ENCODE measurements at places on chromosomes 16 and 17. TPM values are rescaled to one million over a fixed set of nuclear protein-coding genes. Genes with fewer than 3 reads are reported as not detected.

HCRT gene
- total RNA-seq: not detected

SLC52A1 gene
- 0.58 TPM for total RNA-seq

IL32 gene
- total RNA-seq: 18.1 TPM

DNAI2 gene
- not detected for total RNA-seq

PAGR1 gene
- 14.1 TPM for total RNA-seq

JPT1 gene
- 49.8 TPM for total RNA-seq

PRR35 gene
- not detected for total RNA-seq

ATP1B2 gene
- total RNA-seq: 4.9 TPM

SEC14L1 gene
- total RNA-seq: 50.9 TPM

PPL gene
- 10.1 TPM for total RNA-seq

GRCh38 chr17:60679287-60679686 lies 1.6 kb downstream of the BCAS3 start:
- no peak for DNase-seq

DNA sequence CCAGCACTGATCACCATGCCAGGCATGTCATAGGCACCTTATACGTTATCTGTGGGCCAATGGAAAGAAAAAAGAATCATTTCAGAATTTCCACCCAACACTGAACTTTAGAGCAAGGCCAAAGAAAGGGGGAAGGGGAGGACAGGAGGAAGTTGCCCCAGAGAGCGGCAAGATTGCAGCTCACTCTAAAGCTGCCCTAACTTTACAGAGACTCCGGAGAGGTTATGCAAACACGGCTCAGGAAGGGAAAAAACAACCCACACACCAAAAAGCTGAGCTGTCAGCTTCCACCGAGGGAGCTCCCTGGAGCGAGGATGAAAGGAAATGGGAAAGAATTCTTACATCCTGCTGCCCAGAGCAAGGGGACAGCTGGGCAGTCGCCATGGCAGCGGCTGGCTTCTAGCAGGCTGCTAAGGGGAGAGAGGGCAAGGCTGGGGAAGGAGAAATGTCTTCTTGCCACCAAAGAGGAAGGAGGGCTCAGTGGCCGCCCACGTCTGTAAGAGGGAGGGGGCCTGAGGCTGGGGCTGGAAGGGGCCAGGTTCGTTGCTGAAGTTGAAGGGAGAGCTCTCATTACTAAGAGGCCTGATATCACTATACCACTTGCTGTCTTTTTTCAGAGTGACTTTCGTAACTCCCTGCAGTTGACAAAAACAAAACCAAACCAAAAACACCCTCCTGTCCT lies 18.2 kb downstream of the COTL1 start:
- no peak for DNase-seq

GRCh38 chr16:72241008-72241407 lies 69.1 kb upstream of the PMFBP1 start:
- no peak for DNase-seq

GRCh38 chr16:85715169-85716021 lies 26.6 kb upstream of the GINS2 start:
- no peak for DNase-seq

DNA sequence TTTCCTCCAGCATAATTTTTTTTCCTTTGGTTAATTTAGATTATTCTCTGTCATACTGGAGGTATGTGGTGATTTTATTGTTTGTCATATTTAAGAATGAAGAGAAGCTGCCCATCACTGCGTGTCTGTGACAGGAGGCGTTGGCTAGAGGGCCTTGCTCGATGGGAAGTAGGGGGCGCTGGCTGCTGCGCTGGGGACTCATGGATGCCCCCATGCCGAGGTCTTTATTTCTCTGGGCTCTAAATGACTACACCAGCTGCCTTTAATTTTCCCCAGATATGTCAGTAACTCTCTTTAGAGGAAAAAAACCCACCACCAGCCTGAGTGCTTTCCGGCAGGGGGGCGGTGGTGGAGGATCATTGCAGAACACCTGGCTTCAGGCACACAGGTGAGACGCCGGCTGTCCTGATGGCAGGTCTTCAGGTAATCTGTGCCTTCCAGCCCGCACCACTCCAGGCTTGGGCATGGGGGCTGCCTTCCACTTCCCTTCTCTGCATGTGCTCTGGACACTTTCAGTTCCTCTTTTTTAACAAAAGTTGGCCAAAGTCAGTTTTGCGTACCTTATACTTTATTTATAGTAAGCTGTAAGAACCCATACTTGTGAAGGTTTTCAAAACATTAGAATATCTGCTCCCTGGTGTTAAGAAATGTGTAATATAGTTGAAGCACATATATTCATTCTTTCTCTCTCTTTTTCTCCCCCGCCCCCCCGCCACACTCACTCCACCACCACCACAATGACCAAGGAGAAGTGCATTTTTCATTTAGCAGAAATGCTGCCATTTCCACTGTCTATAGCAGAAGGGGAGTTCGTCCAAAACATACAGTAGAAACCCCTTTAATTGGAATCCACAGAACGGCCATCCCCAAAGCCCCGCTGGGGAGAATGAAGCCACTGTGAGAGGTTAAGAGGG lies 192.7 kb downstream of the RPTOR start:
- no peak for DNase-seq

GRCh38 chr17:1043601-1044251 lies 46.8 kb downstream of the TIMM22 start:
- no peak for DNase-seq

- no peak for DNase-seq
These were observed 30.4 kb downstream of the SOCS3 start for GRCh38 chr17:78329263-78330059.

GRCh38 chr16:683396-684070 lies 601 bp downstream of the JMJD8 start:
- no peak for DNase-seq

GRCh38 chr17:45818041-45818440 lies 26.6 kb upstream of the SPPL2C start:
- no peak for DNase-seq

GRCh38 chr16:60061396-60061795 lies 1327.3 kb upstream of the GOT2 start:
- no peak for DNase-seq

GRCh38 chr17:2125013-2125535 lies 70.2 kb downstream of the HIC1 start:
- no peak for DNase-seq

DNA sequence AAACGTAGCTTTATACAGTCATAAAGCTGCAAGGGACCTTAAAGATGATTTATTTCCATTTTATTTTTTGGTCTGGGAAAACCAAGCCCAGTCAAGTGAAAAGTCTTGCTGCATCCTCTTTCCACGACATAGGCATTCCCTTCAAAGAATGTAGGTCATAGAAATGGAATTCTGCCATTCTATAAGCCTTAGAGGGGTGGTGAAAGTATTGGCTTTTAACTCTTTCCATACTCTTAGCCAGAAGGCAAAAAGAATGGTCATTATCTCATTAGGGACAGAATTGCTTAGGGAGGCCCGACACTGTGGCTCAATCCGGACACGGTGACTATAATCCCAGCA lies 7.9 kb upstream of the MSL1 start:
- DNase-seq: no peak

- DNase-seq: no peak
These were observed 580.8 kb upstream of the EEF2KMT start for GRCh38 chr16:5678371-5678770.

DNA sequence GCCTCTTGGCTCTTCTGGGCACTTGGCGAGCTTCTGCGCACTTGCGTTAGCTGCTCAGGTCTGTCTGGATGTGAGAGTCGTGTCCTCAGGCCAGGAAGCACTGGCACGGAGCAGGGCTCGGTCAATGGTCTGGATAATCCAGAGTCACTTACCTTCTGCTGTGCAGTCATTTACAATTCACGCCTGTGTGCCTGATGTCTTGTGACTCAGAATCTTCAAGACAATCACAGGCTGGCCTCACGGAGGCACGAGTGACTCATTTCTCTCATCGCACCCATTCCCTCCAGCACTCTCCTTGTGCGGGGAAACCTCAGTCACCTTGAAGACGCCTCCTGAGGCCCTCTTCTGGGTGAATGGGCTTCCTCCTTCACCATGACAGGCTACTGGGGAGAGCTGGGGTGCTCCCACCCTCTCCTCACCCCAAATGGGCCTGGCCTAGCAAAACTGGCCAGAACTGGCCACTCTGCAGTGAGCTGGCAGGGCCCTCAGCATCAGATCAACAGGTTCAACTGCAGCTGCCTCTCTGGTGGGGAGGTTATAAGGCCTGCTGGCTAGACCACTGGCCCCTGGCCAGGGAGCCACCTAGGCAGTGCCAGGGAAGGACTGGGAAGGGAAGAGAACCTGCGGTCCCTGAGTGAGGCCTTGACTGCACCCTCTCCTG lies 1.9 kb upstream of the CAPN15 start:
- no peak for DNase-seq

- DNase-seq: no peak
These were observed 452.3 kb downstream of the CDH11 start for GRCh38 chr16:64669573-64669972.

DNA sequence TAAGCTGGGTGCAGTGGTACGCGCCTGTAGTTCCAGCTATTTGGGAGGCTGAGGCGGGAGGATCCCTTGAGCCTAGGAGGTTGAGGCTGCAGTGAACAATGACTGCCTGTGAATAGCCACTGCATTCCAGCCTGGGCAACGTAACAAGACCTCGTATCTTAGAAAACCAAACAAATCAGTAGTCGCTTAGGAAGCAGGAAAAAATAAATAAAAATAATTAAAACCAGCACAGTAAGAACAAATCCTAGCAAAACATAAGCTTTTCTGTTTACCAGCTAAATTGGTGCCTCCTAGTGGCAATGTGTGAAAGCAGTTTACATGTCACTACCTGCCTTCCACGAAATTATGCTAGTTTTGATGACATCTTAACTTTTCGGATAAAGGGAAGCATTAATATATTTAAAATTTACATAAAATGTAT lies 1.3 kb downstream of the ARMC5 start:
- no peak for DNase-seq

DNA sequence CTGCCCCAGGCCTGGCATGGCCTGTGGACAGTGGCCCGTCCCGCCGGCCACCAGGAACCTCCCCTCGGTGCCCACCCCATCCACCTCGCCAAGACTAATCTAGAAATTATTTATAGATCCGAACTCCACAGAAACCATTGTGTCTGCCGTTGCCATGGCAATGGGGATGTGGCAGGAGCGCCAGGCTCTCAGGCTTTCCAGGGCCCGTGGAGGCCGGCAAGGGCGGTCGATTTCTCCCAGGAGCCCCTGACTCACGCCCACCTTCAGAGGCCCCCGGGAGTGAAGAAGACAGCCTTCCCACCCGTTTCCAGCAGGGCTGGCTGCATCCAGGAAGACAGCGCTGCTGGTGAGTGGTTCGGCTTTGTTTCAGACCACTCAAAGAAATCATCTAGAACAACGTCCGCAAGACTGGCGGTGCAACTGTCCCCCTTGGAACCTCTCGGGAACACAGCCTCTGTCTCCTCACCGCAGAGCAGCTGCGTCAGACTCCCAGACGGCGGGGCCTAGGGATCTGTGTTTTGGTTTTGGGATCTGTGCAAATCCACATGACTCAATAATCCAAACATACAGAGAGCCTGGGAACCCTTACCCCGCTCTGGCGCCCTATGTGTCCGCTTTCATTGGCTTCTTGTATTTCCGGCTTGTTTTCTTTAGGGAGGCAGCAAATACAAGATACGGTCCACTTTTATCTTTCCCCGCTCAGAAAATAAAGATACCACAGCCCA lies 48.5 kb upstream of the ZCCHC14 start:
- no peak for DNase-seq

DNA sequence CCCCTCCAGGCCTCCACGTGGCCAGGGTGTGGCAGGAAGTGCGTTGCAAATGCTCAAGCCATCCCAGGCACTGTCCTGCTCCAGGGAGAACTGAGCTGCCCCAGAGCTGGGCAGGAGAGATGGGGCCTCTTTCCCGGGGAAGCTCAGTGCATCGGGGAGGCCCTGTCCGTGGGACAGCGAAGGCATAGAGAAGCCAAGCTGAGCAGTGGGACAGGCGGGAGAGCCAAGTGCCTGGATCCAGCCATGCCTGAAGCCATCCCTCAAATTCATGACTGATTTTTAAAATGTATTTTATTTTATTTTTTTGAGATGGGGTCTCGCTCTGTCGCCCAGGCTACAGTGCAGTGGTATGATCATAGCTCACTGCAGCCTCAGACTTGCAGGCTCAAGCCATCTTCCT lies 25.4 kb upstream of the SSTR5 start:
- DNase-seq: no peak

DNA sequence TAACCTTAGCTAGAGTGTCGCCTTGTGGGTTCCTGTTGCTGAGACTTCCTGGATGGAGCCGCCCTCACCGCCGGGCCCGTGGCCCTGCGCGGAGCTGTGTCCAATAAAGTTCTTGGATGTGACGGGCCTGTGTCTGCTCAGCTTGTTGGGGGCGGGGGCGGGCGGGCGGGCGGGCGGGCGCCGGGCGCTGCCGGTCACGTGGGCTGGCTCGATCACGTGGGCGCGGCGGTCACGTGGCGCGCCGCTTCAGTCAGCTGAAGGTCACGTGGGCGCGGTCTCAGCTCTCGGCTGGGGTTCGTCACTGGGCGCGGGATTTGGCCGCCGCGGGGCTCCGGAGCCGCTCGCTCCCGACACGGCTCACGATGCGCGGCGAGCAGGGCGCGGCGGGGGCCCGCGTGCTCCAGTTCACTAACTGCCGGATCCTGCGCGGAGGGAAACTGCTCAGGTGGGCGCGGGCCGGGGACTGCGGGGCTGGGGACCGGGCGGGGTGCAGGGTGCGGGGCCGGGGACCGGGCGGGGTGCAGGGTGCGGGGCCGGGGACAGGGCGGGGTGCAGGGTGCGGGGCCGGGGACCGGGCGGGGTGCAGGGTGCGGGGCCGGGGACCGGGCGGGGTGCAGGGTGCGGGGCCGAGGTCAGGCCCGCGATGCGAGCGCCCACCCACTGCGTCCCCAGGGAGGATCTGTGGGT lies at the start of gene AMDHD2:
Gene AMDHD2, plus strand, starts transcription at position 275 of the 687 bp plus-strand sequence. Its CDS starts 88 bp downstream, at position 363.
- no peak for DNase-seq
